ENCODE measurements at places on chromosomes 2 and 18. TPM values are rescaled to one million over a fixed set of nuclear protein-coding genes. Genes with fewer than 3 reads are reported as not detected.

Gene NIF3L1
- 13.6 TPM for total RNA-seq

Gene TPO
- total RNA-seq: 6.6 TPM

Gene PSMA8
- total RNA-seq: not detected

GRCh38 chr18:47209171-47209570, 33.0 kb upstream of the IER3IP1 start:
- H3K27ac ChIP-seq: no peak overlapping the region
- no peaks in the 10 kb centered on the region for H3K4me1 ChIP-seq
- DNase-seq: no peak

- H3K27me3 ChIP-seq: no peaks in the 10 kb centered on the region
- H3K4me3 ChIP-seq: no peak overlapping the region
- no peaks in the 10 kb centered on the region for H3K36me3 ChIP-seq
- H3K27ac ChIP-seq: no peak overlapping the region
- no peaks in the 10 kb centered on the region for H3K4me1 ChIP-seq
Measured at GRCh38 chr2:144351687-144352086, 168.2 kb downstream of the ZEB2 start.

GRCh38 chr2:3466482-3466863, 52.9 kb downstream of the ADI1 start:
- peak; percentile 55 for DNase-seq
- peaks cover 7% of the 10 kb centered on the region for H3K4me1 ChIP-seq
- H3K36me3 ChIP-seq: no peaks in the 10 kb centered on the region
- H3K27ac ChIP-seq: no peak overlapping the region
- no peak overlapping the region for H3K4me3 ChIP-seq
- H3K27me3 ChIP-seq: no peaks in the 10 kb centered on the region

GRCh38 chr18:23856466-23857163, 157.9 kb upstream of the TTC39C start:
- no peak for DNase-seq
- H3K27me3 ChIP-seq: no peaks in the 10 kb centered on the region
- no peak overlapping the region for H3K4me3 ChIP-seq
- no peaks in the 10 kb centered on the region for H3K36me3 ChIP-seq
- H3K4me1 ChIP-seq: no peaks in the 10 kb centered on the region
